SIG-M5 (cell line): ENCODE measurements at places on chromosomes 1 and 21.
A peak's percentile ranks its signal among the peaks of the same experiment; 100 is the strongest.

DNA sequence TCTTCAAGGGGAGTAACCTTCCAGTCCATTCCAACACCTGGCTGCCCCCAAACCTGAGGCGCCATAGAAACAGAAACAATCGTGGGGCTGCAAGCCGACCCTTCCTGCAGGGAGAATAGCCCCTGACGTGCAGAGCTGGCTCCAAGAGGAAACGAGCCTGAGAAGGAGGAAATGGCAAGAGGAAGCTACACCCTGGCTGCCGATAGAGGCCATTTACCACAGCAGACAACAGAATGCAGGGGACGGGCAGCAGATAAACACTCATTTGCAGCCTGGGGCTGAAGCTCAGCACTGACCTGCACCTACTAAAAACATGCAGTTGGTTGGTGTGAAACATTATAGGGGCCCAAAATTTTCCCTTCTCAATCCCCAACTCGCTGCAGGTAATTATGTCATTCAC, 8.7 kb upstream of the TDRD10 start:
- no peak for DNase-seq

GRCh38 chr1:100882698-100883097, 11.9 kb downstream of the EXTL2 start:
- DNase-seq = peak; percentile 32

DNA sequence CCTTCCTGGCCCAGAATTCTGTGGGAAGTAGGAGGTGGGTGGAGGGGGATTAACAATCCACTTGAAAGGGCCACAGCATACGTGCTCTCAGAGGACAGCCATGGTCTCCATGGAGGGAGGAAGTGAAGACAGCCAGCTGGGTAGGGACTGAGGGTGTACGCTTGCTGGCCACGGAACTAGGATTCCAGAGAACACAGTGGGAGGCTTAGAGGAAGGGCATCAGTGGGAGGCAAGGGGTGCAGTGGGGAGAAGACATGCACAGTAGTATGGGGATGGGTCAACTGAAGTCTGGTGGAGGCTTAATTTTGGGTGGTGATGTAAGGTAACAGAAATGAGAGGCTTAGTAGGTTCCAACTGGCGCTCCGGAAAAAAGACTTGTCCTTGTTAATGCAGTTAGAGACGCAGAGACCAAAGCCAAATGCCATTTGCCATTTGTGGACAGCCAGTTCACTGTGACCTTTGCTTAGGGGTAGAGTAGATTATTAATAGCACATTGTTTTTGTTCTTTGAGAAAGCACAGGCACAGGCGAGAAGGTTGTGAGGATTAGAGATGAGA, 103.0 kb downstream of the ZSCAN20 start:
- no peak for DNase-seq

- no peak for DNase-seq
Observed at GRCh38 chr1:117599286-117600221, 6.3 kb upstream of the TENT5C start.
